ENCODE measurements at places on chromosomes 12 and 14. TPM values are rescaled to one million over a fixed set of nuclear protein-coding genes. Genes with fewer than 3 reads are reported as not detected.

The MIS18BP1 gene
- 21.8 TPM for total RNA-seq

The ABCD2 gene
- 0.68 TPM for total RNA-seq

The SLC6A13 gene
- 0.55 TPM for total RNA-seq

The BHLHE41 gene
- 3.9 TPM for total RNA-seq

The RNASE11 gene
- total RNA-seq = not detected

The PKP2 gene
- total RNA-seq = 1.2 TPM
